Stimulated activated CD4-positive, alpha-beta T cell treated with anti-CD3 and anti-CD28 coated beads, Interleukin-12 subunit alpha, Interleukin-12 subunit beta, amount 100 ng/mL, for 48 hours (primary cell): ENCODE measurements at places on chromosomes 13 and 19.
A peak's percentile ranks its signal among the peaks of the same experiment; 100 is the strongest.

DNA sequence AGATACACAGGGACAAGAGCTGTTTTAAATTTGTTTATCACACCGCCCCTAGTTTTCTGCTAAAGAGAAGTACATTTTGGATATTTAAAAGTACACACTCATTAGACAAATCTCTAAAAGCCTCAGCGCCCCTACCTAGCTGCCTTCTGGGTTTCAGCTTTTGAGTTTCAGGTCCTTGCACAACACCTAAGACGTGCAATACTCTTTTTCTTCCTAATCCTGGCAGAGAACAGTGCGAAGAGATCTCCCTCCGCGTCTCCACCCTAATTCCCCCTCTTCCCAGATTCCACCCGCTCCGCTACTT is 421 bp upstream of the KLF5 start:
- DNase-seq, result no peak

DNA sequence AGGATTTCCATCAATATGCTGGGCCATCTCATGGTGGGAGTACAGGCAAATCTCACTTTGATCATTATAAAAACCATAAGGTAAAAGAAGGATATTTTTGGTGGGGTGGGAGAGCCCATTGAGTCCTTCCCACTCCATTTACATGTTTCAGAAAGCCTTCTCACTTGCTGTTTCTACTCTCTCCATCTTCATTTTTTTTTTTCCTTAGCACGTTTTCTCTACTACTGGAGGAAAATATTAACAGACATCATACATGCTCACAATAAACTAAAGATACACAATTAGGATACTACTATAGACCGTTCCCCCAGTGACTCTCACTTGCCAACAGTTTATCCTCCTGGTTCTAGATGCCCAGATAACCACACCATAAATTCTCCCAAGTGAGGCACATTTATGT is 1.8 kb upstream of the AKAP8 start:
- DNase-seq, result no peak

DNA sequence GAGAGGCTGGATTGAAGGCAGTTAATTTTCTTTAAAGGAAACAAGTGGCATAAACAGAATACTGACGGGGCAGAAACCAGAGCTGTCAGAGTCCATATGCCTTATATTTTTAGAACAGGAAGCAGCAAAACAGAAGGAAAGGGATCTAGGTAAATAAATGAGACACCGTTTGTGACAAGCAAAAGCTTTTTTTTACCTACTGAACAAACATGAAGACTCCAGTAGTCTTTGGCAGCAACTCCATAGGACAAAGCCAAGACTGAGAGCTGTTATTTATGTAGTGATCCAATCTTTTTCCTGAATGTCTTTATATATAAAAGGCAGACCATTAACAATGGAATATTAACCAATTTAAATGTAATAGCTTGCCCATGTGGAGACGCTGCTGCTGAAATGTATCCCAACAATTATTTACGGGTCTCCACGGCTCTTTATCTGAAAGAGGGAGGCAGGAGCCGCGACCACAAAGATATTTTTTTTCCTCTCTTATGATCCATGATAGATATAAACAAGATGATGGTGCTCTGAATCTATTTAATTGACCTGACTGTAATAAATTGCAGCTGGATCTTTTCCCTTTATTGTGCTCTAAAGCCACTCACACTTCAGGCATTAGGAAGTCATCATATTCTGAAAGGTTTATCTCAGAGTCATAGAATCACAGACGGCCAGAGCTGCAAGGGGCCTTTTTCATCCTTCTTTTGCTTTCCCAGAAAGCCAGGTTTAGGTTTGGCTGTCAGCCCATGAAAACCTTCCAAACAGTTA is 687.8 kb downstream of the EFNB2 start:
- DNase-seq, result no peak

DNA sequence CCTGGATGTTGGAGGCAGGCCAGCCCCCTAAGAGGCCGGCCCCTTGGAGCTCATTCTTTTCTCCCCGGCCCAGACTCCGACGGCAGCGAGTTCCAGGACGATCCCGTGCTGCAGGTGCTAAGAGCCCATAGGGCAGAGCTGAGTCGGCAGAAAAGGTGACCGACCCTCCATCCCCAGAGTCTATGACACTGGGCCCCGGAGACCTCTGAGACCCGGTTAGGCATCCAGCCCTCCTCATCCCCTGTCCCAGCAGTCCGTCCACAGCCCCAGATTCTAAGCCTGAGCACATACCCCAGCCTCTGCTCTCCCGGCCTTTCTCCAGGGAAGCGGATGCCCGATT is 7.3 kb upstream of the ARHGAP33 start:
- DNase-seq, result no peak

GRCh38 chr13:74128156-74128767 is 5.9 kb downstream of the KLF12 start:
- no peak for DNase-seq

GRCh38 chr13:48138270-48138669 is 43.4 kb upstream of the MED4 start:
- peak; percentile 24 for DNase-seq

DNA sequence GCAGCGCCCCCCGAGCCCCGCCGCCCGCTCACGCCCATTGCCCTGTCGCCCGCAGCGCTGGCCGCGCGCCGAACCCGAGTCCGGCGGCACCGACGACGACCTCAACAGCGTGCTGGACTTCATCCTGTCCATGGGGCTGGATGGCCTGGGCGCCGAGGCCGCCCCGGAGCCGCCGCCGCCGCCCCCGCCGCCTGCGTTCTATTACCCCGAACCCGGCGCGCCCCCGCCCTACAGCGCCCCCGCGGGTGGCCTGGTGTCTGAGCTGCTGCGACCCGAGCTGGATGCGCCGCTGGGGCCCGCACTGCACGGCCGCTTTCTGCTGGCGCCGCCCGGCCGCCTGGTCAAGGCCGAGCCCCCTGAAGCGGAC is 518 bp downstream of the KLF2 start:
- DNase-seq, result no peak

DNA sequence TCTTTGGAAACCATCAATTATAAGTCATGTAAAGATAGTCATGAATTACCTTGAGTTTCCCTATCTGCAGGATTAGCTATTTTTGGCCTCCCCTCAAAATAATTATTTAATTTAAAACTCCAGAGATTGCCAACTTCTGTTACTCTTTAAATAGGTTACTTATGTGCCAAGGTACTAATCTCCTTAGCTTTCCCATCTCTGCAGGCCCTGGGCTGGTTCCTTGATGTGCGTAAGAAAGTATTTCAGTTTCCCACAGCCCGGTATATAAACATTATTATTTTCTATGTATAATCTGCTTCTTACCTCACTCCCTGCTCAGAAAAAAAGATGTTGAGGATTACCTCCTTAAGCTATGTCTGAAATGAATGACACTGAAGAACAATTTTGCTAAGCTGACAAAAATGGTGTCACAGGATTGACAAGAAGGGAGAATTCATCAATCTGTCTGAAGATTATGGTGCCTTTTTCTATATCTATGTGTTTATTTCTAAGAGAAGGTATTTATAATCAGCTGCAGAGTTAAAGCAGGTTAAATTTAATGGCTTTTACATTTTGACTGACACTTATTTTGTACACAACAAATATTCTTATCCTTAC is 1697.2 kb upstream of the PCDH20 start:
- DNase-seq, result no peak

GRCh38 chr13:52399708-52400107 is 6.3 kb downstream of the THSD1 start:
- no peak for DNase-seq

GRCh38 chr13:107365466-107366215 is 797.7 kb upstream of the ARGLU1 start:
- no peak for DNase-seq

GRCh38 chr13:112254061-112254818 is 121.9 kb upstream of the SPACA7 start:
- no peak for DNase-seq

DNA sequence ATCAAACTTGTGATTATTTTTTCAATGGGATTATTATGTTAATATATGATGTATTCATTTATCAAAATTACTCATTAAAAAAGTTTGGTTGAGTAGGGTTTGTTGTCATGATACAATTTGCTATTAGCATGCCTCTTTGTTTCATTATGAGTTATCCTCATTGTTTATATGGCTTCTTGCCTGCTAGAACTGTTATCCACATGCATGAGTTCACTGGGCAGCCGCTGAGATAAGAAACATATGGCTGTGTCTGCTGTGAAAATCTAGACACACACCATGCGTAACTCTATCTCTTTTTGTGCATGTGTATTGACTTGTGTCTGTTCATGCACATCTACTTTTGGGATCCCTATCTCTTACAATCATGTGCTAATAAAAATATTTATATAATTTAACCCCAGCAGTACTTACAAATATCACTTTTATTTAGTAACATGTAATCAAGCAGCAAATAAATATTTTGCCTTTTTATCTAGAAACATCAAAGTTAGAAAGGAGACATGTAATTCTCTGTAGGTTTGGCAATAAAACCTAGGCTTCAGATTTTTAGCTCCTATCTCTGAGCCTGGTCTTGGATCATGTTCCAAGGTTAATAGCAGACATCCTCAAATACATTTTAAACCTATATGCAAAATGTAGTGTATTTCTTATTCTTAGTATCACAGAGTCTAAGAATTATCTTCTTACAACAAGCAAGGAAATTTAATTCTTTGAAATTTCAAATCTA is 11.2 kb upstream of the KLF12 start:
- DNase-seq, result no peak

GRCh38 chr13:26707122-26708006 is 53.2 kb downstream of the GPR12 start:
- no peak for DNase-seq

- DNase-seq, result no peak
Measured at GRCh38 chr13:23915308-23915707, 18.0 kb upstream of the C1QTNF9B start.

DNA sequence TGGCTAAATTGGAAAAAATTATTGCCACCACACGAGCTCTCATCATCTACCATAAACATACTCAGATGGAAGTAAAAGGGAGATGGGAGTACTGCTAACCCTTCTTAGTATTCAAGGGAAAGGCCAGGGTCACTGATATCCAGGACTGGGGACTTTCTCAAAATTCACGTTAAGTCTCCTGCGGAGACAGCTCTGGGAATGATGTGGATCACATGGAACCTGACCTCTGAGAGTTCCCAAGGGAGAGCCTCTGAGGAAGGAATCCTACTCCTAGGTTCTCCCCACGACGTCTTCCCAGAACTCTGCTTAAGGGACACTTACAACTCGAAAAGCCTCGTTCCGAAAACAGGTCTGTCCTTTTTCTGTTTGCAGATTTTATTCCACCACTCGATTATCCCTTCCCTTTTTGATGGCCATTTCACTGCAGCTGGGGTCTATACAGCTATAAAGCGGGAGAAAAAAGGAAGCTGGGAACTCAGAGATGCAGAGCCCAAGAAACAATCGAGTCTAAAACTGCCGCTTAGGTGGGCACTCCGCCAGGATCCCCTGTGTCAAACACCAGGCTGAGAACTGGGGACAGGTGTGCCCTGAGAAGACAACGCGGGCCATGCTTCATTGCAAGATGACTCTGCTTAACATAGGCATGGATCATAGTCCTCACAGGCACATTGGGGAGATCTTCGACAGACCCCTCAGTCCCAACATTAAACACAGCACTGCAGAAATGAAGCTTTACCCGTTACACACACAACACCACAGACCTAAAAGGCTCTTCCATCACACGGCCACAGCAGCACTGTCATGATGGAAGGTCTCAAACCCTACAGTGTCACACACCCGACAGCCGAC is 823 bp upstream of the ZNF567 start:
- no peak for DNase-seq

GRCh38 chr13:20405691-20406090 is 120.0 kb downstream of the CRYL1 start:
- DNase-seq, result no peak

DNA sequence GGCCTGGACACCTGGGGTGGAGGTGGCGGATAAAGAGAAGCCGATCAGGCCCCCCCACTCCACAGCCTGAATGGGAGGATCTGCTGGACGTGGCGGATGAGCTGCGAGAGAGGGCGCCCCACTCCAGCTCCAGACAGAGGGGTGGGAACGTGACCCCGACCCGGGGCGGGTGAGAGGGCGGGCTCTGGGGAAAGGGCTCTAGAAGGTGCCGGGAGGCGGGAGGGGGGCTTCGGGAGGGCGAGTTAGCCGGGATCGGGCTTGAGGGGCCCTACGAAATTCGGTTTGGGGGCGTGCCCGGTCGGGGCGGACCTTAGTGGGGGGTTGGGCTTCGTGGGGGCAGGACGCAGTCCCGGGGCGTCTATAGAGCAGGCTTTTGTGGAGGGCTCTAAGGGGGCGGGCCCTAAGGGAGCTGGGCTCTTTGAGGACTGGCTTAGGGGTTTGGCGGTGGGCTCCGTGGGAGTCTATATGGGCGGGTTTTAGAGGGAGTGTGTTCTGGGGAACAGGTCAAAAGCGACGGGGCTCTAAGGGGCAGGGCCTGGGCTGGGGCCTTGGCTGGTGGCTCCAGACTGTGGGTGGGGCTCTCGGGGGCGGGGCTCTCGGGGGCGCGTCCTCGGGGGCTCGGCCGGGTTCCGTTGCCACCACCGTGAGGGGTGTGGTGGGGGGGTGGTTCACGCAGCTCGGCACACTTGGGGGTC is 4.1 kb upstream of the NANOS3 start:
- DNase-seq, result no peak

DNA sequence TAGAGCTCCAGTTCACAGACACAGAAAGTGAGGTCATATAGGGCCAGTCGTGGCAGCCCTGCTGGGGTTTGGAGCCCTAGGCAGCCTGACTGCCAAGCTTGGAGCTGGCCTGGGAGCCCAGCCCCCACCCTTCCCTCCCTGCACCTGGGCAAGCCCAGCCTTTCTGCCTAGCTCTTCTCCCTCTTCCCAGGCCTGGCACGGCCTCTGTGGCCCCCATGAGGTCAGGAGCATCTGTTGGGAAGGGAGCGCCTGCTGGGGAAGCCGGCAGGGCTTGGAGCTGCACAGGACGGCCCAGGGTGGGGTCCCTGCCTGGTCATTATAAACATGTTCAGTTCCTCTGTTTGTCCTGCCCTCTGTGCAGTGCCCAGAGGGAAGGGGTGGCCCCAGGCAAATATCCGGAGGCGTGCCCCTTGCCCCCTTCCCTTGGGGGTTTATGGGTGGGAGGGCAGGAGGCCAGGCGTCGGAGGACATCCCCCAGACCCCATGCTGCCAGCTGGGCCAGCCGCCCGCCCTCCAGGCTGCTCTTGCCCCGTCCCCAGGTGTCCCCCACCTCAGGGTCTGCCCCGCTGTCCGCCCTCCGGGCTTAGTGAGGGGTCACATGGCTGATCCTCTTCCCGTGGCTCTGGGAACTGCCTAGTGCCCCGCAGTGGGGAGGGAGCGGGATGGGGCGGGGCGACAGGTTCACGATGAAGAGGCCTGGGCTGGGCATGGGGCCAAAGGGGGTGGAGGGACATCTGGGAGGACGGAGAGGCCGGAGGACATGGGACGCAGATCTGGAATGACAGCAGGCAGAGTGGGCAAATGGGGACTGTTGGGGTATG is 30.0 kb upstream of the NCCRP1 start:
- DNase-seq, result no peak

- DNase-seq, result no peak
Measured at GRCh38 chr19:17560205-17560595, 4.8 kb downstream of the COLGALT1 start.

GRCh38 chr19:6069268-6069791 is 41.0 kb downstream of the RFX2 start:
- no peak for DNase-seq

DNA sequence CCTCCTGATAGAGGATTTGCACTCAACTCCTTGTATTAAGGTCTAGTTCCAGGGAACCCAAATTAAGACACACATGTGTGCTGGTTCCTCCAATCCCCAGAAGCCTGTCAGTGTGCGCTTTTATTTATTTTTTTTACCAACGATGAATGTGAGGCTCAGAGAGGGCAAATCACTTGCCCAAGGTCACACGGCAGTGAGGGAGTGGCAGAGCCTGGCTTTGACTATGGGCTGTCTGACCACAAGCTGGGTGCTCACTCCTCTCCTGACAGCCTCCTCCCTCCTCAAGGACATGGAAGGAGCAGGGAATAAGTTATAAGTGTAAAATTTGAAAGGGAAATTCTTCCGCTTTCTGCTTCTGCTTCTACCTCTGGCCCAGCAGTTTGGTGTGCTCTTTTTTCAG is 48.9 kb downstream of the CYP4F22 start:
- DNase-seq, result no peak
